ENCODE measurements at places on chromosomes 3 and 15. TPM values are rescaled to one million over a fixed set of nuclear protein-coding genes. Genes with fewer than 3 reads are reported as not detected.

The DAZL gene
- not detected for total RNA-seq

The SERPINI1 gene
- total RNA-seq: 123 TPM

The RARRES1 gene
- 1.4 TPM for total RNA-seq

The ACTRT3 gene
- 3.3 TPM for total RNA-seq

The SCN11A gene
- 0.31 TPM for total RNA-seq

The PIERCE2 gene
- 5.0 TPM for total RNA-seq

The ISG20 gene
- not detected for total RNA-seq

The GMPPB gene
- total RNA-seq: 10.6 TPM

The MYO5C gene
- total RNA-seq: 1.2 TPM

The PLA2G4E gene
- total RNA-seq: not detected

The SCG5 gene
- total RNA-seq: 124 TPM

The MST1R gene
- 0.31 TPM for total RNA-seq

The PODXL2 gene
- total RNA-seq: 160 TPM

The EAF1 gene
- 30.7 TPM for total RNA-seq

The SHC4 gene
- total RNA-seq: 5.5 TPM

The ZKSCAN7 gene
- total RNA-seq: 29.8 TPM

The XRN1 gene
- 98.9 TPM for total RNA-seq

The LCMT2 gene
- total RNA-seq: 18.9 TPM

The PRSS50 gene
- 0.31 TPM for total RNA-seq

The DLL4 gene
- 4.8 TPM for total RNA-seq

The HDGFL3 gene
- 149 TPM for total RNA-seq

The MAP1A gene
- 35.7 TPM for total RNA-seq

The TRAIP gene
- 2.2 TPM for total RNA-seq

The COPB2 gene
- 86.3 TPM for total RNA-seq

The LRRIQ4 gene
- total RNA-seq: 0.31 TPM

The PLOD2 gene
- 22.6 TPM for total RNA-seq

The IL17RD gene
- total RNA-seq: 38.1 TPM

The AHSG gene
- total RNA-seq: 0.47 TPM

The CACNA2D2 gene
- total RNA-seq: 2.2 TPM

The PGBD4 gene
- total RNA-seq: 6.2 TPM

The FOXL2 gene
- total RNA-seq: not detected

The FETUB gene
- total RNA-seq: not detected

The TOMM70 gene
- 125 TPM for total RNA-seq

The HESX1 gene
- 0.47 TPM for total RNA-seq

The TM4SF4 gene
- not detected for total RNA-seq

The REC114 gene
- not detected for total RNA-seq

The TMEM108 gene
- total RNA-seq: 27.1 TPM

Measured in occipital lobe (tissue), 3 donors.